ENCODE measurements at places on chromosomes 5 and 9.

GRCh38 chr5:157085930-157086329 lies 22.9 kb downstream of the HAVCR2 start:
- no peaks in the 10 kb centered on the region for H3K36me3 ChIP-seq
- H3K4me3 ChIP-seq, result no peak overlapping the region
- no peak overlapping the region for H3K27ac ChIP-seq

GRCh38 chr5:168047043-168047668 lies 244.3 kb upstream of the WWC1 start:
- no peak for DNase-seq
- peaks cover 5% of the 10 kb centered on the region for H3K4me1 ChIP-seq
- H3K27me3 ChIP-seq, result no peaks in the 10 kb centered on the region

DNA sequence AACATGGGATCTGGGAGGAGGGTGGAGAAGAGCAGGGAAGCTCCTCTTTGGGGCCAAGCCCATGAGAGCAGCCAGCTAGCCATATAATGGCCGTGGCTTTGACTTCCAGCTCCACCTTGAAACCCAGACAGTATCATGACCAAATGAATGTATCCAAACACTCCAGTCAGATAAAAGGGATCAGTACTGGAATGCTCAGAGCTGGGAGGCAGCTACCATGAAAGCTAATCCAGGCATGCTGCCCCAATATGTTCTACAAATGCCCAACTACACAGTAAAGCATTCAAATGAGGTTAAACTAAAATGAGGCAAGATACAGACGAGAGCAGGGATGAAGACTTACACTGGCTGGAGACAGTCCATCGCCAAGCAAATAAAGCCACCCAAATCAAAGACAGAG lies 69.4 kb downstream of the FRMD3 start:
- no peak overlapping the region for H3K27ac ChIP-seq
- peaks cover 5% of the 10 kb centered on the region for H3K4me1 ChIP-seq
- H3K36me3 ChIP-seq, result no peaks in the 10 kb centered on the region
- H3K4me3 ChIP-seq, result no peak overlapping the region
- no peaks in the 10 kb centered on the region for H3K27me3 ChIP-seq
- DNase-seq, result no peak

GRCh38 chr5:82911910-82912309 lies 165.3 kb downstream of the TMEM167A start:
- no peak overlapping the region for H3K27ac ChIP-seq
- H3K27me3 ChIP-seq, result no peaks in the 10 kb centered on the region
- H3K4me3 ChIP-seq, result no peak overlapping the region
- H3K36me3 ChIP-seq, result no peaks in the 10 kb centered on the region
- H3K4me1 ChIP-seq, result no peaks in the 10 kb centered on the region

GRCh38 chr9:12461763-12462460 lies 231.3 kb upstream of the TYRP1 start:
- no peak overlapping the region for H3K4me3 ChIP-seq
- H3K36me3 ChIP-seq, result no peaks in the 10 kb centered on the region

GRCh38 chr5:170534177-170534576 lies 30.4 kb downstream of the KCNIP1 start:
- no peaks in the 10 kb centered on the region for H3K27me3 ChIP-seq
- H3K36me3 ChIP-seq, result no peaks in the 10 kb centered on the region
- no peak for DNase-seq
- H3K4me1 ChIP-seq, result no peaks in the 10 kb centered on the region
- no peak overlapping the region for H3K27ac ChIP-seq
- no peak overlapping the region for H3K4me3 ChIP-seq

GRCh38 chr5:76402251-76402885 lies 717 bp upstream of the IQGAP2 start:
- H3K27me3 ChIP-seq, result no peaks in the 10 kb centered on the region
- peaks cover 17% of the 10 kb centered on the region for H3K4me1 ChIP-seq

DNA sequence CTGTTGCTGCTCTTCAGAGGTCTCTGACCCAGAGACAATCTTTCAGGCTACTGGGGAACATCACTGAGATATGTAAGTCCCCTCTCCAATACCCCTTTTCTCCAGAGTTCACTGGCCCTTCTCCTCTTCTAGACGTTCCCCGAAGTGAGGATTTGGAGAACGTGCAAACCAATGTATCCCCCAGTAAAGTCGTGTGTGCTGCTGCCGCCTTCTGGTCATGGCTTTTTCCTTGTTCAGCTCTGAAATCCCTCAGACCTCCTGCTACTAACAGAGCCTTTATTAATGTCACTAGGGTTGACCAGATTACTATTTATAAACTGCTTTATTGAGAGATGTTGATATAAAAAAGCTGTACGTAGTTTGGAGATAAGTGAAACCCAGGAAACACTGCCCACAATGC lies 1028.6 kb downstream of the CDH9 start:
- H3K27me3 ChIP-seq, result no peaks in the 10 kb centered on the region
- H3K4me1 ChIP-seq, result no peaks in the 10 kb centered on the region
- no peak for DNase-seq

DNA sequence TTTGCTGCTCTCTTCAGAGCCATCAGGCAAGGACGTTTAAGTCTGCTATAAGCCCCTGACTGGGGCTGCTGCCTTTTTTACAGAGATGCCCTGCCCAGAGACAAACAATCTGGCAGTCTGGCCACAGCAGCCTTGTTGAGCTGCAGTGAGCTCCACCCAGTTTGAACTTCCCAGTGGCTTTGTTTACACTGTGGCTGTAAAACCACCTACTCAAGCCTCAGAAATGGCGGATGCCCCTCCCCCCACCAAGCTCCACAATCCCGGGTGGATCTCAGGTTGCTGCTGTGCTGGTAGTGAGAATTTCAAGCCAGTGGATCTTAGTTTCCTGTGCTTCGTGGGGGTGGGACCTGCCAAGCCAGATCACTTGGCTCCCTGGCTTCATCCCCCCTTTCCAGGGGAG lies 59.7 kb upstream of the SNCAIP start:
- no peak overlapping the region for H3K4me3 ChIP-seq
- no peak for DNase-seq
- H3K36me3 ChIP-seq, result no peaks in the 10 kb centered on the region
- no peak overlapping the region for H3K27ac ChIP-seq
- no peaks in the 10 kb centered on the region for H3K27me3 ChIP-seq
- H3K4me1 ChIP-seq, result no peaks in the 10 kb centered on the region

DNA sequence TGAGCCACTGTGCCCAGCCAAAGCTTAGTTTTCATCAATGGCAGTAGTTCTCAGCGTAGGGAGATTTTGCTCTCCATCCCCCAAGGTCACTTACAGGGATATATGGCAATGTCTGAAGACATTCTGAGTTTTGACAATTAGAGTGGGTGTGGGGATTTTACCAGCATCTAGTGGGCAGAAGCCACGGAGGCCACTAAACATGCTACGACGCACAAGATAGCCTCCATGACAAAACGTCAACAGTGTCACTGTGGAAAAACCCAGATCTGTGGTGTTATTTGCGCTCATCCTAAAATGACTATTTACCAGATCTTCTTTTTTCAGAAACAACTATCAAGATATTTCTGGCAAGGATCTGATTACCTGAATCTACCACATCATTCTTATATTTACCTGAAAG lies 68.2 kb downstream of the CDC14B start:
- no peaks in the 10 kb centered on the region for H3K27me3 ChIP-seq
- H3K27ac ChIP-seq, result no peak overlapping the region
- H3K36me3 ChIP-seq, result no peaks in the 10 kb centered on the region
- H3K4me1 ChIP-seq, result no peaks in the 10 kb centered on the region

DNA sequence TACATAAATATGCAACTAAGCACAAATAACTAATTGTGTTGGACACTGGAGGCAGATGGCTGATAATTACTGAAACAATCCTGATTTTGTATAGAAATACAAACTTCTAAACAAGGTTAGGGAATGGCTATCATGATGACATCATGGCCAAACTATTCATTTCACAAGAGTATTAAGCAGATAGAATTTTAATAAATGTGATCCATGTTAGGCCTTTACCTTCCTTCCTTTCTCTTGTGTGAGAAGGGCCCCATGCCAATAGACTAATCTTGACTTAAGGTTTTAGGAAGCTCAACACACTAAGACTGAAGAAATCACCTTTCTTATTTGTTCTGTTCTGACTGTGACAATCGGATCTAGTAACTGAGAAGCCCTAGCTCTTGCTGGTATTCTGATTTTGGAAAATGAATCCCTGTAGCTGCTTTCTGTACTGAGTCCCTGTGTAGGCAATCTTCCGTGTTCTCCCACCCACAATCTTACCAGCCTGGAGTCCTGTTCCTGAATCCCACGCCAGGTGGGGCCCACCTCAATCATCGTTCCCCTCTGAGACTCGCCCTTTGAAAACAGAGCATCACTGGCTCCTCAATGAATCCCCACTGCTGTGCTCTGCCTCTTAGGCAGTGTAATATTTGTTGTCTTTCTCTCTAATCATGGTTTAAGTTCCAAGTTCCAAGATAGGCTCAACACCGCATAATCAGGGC lies 168.7 kb upstream of the GNA14 start:
- no peak overlapping the region for H3K27ac ChIP-seq
- H3K27me3 ChIP-seq, result no peaks in the 10 kb centered on the region
- DNase-seq, result no peak

DNA sequence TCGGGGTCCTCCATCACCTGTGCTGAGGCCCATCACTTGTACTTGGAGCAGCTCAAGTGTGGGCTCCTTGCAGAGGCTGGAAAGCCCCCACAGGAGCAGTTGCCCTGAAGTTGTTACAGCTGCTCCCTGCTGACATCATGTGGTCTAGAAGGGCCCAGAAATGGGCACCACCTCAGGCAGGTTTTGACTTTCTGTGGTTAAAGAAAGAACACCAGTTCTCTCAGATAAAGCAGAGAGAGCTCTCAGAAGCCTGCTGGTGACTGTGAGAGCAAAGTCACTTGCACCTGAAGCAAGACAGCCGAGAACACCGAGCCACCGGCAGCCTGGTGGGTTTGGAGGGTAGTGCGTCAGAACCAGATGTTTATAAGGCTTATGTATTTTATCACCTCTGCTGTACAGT lies 70.4 kb downstream of the MVB12B start:
- H3K4me1 ChIP-seq, result peaks cover 49% of the 10 kb centered on the region
- no peak overlapping the region for H3K27ac ChIP-seq

DNA sequence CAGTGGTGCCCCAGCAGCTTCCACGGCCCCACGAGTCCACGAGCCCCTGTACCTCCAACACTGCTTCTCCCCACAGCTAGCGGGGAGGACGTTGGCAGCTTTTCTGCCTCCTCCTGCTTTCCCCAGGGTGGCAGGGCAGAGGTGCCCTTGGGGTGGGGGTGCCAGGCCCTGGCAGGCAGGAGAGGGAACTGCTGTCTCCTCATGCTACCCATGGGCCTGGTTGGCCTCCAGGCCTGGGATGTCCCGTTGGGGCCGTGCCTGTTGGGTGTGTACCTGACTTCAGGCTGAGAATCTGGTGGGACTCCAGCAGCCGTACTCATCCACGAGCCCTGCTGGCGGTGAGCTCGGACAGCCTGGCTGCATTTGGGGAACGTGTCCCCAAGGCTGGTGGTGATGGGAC lies 27.3 kb downstream of the RXRA start:
- H3K27ac ChIP-seq, result no peak overlapping the region
- H3K4me1 ChIP-seq, result peaks cover 100% of the 10 kb centered on the region
- no peaks in the 10 kb centered on the region for H3K27me3 ChIP-seq
- DNase-seq, result no peak
- no peaks in the 10 kb centered on the region for H3K36me3 ChIP-seq

- H3K4me3 ChIP-seq, result no peak overlapping the region
- no peak for DNase-seq
- no peak overlapping the region for H3K27ac ChIP-seq
- H3K36me3 ChIP-seq, result no peaks in the 10 kb centered on the region
- no peaks in the 10 kb centered on the region for H3K4me1 ChIP-seq
- H3K27me3 ChIP-seq, result no peaks in the 10 kb centered on the region
Observed at GRCh38 chr5:124789104-124789605, 42.7 kb upstream of the ZNF608 start.

- no peak for DNase-seq
- no peak overlapping the region for H3K27ac ChIP-seq
- H3K4me1 ChIP-seq, result no peaks in the 10 kb centered on the region
- H3K4me3 ChIP-seq, result no peak overlapping the region
- H3K36me3 ChIP-seq, result no peaks in the 10 kb centered on the region
Observed at GRCh38 chr5:80054682-80055081, 19.5 kb downstream of the THBS4 start.

DNA sequence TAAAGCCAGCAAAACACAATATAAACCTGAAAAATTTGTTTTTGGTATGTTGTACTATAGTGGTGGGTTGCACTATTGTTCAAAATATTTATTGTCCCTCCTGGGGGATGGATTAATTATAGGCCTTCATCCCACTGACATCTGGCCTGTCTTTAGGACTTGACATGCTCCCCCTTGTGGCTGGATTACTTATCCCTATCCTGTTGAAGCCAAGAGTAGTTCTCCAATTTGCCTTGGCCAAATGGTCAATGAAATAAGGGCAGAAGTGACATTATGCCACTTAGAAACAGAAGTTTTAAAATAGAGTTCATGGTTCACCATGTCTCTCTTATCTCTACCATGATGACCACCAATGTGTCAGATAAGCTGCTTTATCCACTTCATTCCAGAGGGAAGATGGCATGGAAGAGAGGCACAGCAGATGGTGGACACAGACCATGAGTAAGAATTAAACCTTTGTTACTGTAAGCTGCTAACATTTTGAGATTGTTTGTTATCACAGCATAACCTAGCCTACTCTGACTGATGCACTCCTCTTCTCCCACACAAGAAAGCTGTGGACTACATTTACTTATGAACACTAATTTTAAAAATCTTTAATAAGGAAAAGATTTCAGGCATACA lies 29.2 kb upstream of the ARHGEF28 start:
- no peak overlapping the region for H3K4me3 ChIP-seq
- H3K27ac ChIP-seq, result no peak overlapping the region
- no peaks in the 10 kb centered on the region for H3K27me3 ChIP-seq
- no peaks in the 10 kb centered on the region for H3K4me1 ChIP-seq
- H3K36me3 ChIP-seq, result no peaks in the 10 kb centered on the region

GRCh38 chr5:61596265-61596664 lies 264.2 kb downstream of the ZSWIM6 start:
- no peak overlapping the region for H3K4me3 ChIP-seq
- no peaks in the 10 kb centered on the region for H3K36me3 ChIP-seq
- no peaks in the 10 kb centered on the region for H3K4me1 ChIP-seq
- no peak overlapping the region for H3K27ac ChIP-seq
- DNase-seq, result no peak

- no peak overlapping the region for H3K4me3 ChIP-seq
- H3K27me3 ChIP-seq, result no peaks in the 10 kb centered on the region
- no peak overlapping the region for H3K27ac ChIP-seq
- H3K36me3 ChIP-seq, result no peaks in the 10 kb centered on the region
- no peaks in the 10 kb centered on the region for H3K4me1 ChIP-seq
Observed at GRCh38 chr9:1918108-1918507, 97.0 kb upstream of the SMARCA2 start.

- no peaks in the 10 kb centered on the region for H3K27me3 ChIP-seq
- H3K4me3 ChIP-seq, result no peak overlapping the region
- H3K27ac ChIP-seq, result no peak overlapping the region
- peaks cover 11% of the 10 kb centered on the region for H3K4me1 ChIP-seq
Observed at GRCh38 chr5:181151146-181151545, 3.8 kb downstream of the OR2V2 start.

DNA sequence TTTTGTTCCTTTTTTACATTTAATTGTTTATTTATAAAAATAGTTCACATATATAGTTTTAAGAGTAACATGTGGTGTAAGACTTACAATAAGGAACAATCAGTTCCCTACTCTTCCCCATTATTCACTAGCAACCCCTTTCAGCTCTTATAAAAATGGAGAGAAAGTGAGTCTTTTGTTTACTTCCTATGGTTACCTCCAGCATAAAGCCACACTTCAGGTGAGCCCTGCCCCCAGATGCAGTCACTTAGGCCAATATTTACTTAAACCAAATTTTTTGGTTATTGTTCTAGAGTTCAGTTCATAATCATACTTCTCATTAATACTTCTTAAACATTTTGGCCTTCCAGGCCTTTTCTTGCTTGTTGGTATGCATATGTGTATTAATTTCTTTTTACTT lies 33.7 kb downstream of the UBE2R2 start:
- no peaks in the 10 kb centered on the region for H3K27me3 ChIP-seq
- peaks cover 55% of the 10 kb centered on the region for H3K4me1 ChIP-seq
- no peak overlapping the region for H3K4me3 ChIP-seq
- H3K36me3 ChIP-seq, result no peaks in the 10 kb centered on the region

Data from vagina (tissue), 2 donors.